ENCODE measurements at places on chromosomes 6 and 20. TPM values are rescaled to one million over a fixed set of nuclear protein-coding genes. Genes with fewer than 3 reads are reported as not detected.

SLX4IP gene
- 10.9 TPM for total RNA-seq

DNA sequence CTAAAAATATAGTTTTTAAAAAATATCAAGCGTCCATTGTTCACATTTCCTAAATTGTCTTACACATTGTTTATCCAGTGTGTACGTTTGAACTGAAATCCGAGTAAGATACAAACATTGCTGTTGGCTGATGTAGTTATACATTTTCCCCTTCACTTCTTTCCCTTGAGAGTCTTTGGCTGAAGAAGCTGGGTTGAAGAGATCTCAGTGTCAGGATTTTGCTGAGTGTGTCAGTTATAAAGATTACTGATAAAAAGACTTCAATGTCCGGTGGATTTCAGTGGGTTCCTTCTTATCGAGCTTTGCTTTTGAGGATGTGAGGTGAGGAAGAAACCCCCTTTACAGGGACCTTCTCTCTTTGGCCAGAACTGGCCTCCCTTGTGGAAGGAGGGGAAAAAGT is 20.5 kb downstream of the RFPL4B start:
- DNase-seq: no peak

DNA sequence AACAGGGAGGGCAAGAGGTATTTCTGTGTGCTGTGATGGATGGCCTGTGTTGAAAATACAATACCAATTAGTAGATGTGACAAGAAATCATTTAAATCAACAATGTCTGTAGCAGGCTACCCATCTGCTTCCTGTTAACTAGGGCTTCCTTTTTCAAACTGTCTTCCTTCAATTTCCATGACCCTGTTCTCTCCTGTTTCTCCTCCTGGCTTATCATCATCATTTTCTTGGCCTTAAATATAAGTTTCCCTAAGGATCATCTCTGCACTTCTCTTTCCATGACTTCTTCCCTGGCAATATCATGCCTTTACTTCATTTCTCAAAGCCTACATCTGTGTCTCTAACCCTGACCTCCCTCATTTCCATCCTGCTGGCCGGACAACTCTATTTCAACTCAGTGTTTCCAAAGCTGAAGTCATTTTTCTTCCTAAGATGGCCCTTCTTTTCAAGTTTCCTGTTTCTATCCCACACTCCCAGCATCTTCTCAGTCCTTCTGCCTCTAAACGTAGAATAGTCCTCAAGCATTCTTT is 18.2 kb downstream of the ZC2HC1B start:
- no peak for DNase-seq

GRCh38 chr6:112475083-112475482 is 128.0 kb downstream of the RFPL4B start:
- DNase-seq: no peak

GRCh38 chr6:44291841-44292240 is 21.3 kb downstream of the AARS2 start:
- no peak for DNase-seq

ENPP3 gene
- 3.6 TPM for total RNA-seq

Measured in activated T-cell treated with anti-CD3 and anti-CD28 coated beads, Interleukin-2, amount 50 U/mL, for 72 hours (primary cell).